Retinal pigment epithelial cell (primary cell): ENCODE measurements at places on chromosomes 1 and 21.

GRCh38 chr1:119737040-119737682 is 25.4 kb downstream of the PHGDH start:
- DNase-seq, result peak; percentile 56

GRCh38 chr1:62271948-62272728 is 47.1 kb downstream of the KANK4 start:
- no peak for DNase-seq

DNA sequence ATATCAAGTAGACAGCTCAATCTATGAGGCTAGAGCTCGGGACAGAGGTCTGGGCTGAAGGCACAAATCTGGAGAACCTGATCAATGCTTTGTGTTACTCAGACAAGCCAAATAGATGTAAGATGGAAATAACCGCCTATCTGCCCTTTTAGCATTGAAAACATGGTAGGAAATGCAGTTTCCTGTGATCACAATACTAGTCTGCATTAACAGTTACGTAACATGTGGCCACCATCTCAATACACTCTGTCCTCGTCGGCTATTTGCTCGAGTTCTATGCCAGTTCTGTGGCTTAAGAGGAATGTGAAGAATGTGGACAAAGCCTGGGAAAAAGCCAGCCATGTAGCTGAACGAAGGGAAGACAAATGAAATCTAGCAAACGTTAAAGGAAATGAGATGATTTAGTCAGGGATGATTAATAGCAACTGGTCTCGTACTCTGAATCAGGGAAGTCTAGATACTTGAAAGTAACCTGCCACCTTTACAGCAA is 73.3 kb downstream of the HSF2BP start:
- DNase-seq, result peak; percentile 100

GRCh38 chr1:192826791-192827546 is 18.1 kb downstream of the RGS2 start:
- no peak for DNase-seq

DNA sequence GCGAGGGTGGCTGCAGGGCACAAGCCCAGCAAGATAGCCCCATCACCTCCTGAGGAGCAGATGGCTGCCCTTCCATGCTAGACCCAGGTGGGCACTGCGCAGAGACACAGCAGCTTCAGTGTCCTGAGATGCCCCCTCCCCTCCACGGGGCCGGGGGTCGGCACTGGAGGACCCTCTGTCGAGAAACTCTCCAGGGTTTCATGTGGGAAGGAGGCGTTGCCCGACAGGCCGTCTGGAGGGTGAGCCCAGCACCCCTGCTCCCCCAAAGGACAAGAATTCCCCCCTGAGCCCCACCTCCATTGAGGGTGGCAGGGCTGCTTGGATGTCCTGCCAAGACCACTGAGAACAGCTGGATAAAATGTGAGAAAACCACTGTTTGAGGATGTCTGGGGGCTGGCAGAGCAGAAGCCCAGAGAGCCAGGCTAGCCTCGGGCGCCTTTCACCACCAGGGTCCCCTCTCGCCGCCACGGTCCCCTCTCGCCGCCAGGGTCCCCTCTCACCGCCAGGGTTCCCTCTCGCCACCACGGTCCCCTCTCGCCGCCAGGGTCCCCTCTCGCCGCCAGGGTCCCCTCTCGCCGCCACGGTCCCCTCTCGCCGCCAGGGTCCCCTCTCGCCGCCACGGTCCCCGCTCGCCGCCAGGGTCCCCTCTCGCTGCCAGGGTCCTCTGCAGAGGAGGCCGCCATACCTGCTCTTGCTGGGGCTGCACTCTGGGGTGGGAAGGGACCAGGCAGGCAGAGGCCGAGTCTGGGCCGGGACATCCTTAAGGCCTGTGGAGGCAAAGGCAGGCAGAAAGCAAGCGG is 44.2 kb downstream of the SLC19A1 start:
- DNase-seq, result no peak
